NCI-H1694 treated with DMSO at 0.1 percent for 48 hours (cell line): ENCODE measurements at places on chromosomes 5 and 9.

- no peak for DNase-seq
These were observed 9.1 kb downstream of the BRD3OS start for GRCh38 chr9:134034215-134035040.

DNA sequence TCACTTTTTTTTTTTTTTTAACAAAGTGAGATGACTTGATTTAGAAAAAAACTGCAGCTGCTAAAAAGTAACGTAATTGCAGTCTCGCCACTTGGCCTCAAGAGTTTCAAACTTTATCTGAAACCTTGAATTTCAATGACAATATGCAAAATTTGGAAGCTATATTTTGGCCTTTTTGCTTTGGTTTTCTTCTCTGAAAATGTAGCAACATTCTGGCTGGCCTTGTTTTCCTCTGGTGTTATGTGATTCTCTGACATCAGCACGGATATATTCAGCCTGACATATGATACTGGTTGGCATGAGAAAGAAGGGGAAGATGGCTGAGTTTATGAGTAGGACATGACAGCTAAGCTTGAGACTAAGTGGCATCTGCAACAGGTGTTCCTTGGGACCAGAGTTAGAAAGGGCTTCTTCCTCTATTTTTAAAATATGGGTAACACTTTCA lies 136.5 kb downstream of the MEF2C start:
- no peak for DNase-seq

DNA sequence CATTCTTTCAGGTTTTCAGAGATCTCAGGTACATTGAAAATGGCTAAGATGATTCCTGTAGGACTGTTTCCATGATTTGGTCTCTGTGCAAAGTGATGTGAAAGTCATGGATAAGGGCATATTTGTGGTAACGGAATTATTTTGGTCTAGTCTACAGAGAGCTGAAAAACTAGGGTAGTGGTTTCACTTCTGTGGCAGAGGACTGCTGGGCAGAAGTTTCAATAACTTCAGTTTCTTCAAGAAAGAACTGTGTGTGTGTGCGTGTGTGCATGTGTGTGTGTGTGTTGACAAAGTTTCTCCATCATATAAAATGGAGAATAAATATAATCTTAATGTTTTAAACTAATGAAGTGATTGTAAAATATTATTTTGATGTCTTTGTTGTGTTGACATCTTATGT lies 4.3 kb downstream of the CNOT8 start:
- DNase-seq: no peak

- no peak for DNase-seq
These were observed 8.7 kb upstream of the C5orf34 start for GRCh38 chr5:43523662-43524072.

GRCh38 chr5:159782197-159782994 lies 133.9 kb upstream of the ADRA1B start:
- no peak for DNase-seq

GRCh38 chr5:95029569-95030366 lies 255.1 kb downstream of the MCTP1 start:
- no peak for DNase-seq

DNA sequence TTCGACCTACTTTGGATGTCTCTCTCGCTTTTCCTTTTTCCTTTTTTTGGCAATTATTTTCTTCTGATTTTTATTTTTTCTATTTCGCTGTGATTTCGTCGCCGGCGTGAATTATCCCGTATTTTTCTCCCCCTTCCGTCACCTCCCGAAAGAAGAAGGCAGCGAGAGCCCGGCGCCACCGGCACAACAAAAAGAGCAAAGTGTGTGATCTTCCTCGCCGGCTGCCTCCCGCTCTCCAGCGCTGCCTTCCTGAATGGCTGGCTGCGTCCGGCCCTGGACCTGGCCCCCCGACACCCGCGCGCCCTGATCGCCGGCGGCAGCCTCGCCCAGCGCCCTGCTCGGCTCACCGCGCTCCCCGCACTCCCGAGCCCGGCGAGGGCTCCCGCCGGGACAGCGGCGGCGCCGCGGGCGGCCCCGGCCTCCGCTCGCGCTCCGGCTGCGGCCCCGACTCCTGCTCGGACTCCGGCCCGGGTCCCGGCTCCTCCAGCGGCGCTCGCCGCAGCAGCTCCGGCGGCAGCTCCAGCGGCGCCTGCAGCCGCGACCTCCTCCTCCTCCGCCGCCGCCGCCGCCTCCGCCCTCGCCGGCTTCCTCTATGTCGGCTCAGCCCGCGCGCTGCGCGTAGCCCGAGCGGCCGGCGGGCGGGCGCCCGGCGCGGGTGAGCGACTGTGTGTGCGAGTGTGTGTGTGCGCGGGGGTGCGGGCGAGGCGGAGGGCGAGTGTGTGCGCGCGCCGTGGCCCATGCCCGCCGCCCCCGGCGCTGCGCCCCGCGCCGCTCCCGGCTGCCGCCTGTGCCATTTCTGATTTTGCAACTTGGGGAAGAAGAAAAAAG lies 960 bp downstream of the NR2F1 start:
- DNase-seq: no peak
